ENCODE measurements at places on chromosomes 7 and 10. TPM values are rescaled to one million over a fixed set of nuclear protein-coding genes. Genes with fewer than 3 reads are reported as not detected.
A peak's percentile ranks its signal among the peaks of the same experiment; 100 is the strongest.

GRCh38 chr10:127990846-127991542 is 84.1 kb downstream of the PTPRE start:
- DNase-seq: peak; percentile 44

GRCh38 chr10:62699148-62699547 is 105.4 kb upstream of the ADO start:
- no peak for DNase-seq

DNA sequence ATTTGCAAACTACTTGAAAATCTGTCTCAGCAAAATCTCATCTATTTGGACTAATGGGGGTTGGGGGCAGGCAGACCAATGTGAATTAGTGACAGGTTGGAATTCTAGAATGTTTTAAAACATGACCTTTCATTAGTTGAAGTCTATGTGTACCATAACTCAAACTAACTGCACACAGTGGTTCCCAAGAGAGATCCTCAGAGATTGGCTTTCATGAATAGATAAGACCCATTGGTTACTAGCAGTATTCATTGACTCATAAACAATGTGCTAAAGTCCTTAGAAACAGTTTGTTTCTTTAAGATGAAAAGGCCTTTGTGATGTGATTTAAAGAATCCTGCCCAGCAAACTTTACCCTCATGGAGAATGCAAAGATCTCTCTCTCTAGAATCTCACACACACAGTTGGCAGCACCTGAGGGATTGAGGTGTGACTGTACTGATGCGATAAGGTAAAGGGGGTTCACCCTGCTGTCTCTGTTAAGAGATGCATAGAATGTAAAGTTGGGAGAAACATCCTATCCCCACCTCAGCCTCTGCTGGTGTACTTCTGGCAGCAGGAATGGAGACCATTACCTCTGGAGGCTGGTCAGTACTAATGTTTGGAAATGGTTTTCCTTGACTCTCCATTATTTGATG is 70.7 kb downstream of the ZNF92 start:
- no peak for DNase-seq

DNA sequence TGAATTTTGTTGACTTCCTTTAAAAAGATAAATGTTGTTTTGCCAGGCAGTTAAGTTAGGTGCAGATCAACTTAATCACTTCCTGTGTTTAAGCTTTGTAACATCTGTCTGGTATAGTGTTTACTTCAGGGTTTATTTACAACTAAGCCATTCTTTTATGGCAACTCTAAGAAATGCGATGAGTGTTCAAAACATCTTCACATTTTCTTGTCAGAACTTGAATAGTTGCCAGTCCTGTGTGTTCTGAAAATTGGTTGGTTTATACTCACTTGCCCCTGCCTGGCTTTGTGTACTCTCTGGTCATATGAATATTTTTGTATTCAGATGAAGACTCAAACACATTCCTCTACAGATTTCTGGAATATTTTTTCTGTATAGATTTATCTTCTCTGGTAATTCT is 327.2 kb downstream of the MDFIC start:
- DNase-seq: no peak

- DNase-seq: no peak
Observed at GRCh38 chr10:115772606-115773005, 500.4 kb downstream of the GFRA1 start.

DNA sequence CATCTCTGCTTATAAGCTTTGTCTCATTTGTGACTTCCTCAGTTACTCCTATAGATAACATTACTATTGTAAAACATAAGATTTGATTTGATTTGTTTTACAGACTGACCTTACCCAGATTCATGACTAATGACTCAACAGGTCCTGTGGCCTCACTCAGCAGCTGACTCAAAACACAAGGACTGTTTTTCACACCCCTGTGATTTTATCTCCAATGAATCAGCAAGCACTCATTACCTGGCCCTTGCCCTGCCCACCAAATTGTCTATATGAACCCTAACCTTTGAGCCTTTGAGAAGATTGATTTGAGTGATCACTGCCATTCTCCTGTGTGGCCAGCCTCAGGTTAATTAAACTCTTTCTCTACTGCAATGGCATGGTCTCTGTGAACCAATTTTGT is 1064.6 kb upstream of the LRRTM3 start:
- DNase-seq: no peak

DNA sequence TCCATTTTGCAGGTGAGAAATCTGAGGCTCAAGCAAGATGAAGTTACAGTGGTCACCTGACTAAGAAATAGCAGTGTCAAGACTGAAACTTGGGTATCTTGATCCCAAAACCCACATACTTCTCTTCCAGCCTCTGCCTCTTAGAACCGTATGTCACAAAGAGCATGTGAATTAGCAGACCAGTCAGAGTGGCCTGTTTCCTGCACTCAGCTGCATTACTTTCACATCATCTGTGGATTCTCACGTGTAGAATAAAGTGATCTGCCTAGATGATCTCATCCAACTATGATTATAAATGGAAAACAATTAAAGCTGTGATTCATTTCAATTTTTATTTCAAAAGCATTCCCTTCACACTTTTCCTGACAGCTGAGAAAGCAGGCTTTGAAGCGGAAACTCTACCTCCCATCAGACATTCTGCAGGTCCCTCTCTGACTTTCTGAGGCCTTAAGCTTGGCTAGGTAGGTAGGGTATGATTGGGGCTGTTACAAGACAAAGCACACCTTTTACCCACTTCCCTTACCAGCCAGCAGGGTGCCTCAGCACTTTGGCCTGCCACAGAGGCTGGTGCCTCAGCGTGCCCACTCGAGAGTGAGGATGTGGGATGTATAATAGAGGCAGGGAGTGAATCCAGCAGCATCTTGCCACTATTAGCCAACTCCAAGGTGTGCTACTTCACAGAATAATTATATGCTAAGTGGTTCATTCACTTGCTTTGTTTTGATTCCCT is 70.2 kb upstream of the PDE1C start:
- DNase-seq: no peak

DNA sequence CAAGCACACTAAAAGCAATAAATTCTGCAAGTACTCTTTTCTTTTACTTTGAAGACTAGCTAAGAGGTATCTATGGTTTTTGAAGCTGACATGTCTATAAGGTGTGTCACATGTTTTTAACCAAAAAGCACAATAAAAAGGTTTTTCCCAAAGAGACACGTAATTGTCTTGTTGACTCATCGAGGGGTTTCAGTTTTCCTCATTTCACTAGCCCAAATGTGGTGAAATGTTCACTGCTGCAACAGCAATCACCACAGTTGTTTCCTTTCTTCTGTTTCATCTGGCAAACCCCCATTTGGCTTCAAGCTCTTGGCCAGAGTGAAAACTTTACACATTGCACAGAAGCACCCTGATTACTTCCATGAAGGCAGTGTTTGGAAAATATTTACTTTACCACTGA is 3.8 kb upstream of the HOXA4 start:
- no peak for DNase-seq

DNA sequence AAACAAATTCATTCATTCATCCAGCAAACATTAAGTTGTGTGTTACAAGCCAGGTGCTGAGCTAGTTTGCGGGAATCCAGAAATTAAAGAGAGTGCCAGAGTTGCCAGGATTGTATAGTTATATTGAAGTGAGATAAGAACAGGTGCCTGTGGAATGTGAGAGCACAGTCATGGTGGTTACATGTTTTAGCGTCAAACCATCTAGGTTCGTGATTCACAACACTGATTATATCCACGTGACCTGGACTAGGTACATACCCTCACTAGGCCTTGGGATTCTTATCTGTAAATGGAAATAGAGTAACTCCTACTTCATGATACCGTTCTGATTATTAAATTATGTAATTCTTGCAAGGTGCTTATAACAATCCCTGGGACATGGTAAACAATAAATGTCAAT is 24.5 kb upstream of the CDK1 start:
- no peak for DNase-seq

DNA sequence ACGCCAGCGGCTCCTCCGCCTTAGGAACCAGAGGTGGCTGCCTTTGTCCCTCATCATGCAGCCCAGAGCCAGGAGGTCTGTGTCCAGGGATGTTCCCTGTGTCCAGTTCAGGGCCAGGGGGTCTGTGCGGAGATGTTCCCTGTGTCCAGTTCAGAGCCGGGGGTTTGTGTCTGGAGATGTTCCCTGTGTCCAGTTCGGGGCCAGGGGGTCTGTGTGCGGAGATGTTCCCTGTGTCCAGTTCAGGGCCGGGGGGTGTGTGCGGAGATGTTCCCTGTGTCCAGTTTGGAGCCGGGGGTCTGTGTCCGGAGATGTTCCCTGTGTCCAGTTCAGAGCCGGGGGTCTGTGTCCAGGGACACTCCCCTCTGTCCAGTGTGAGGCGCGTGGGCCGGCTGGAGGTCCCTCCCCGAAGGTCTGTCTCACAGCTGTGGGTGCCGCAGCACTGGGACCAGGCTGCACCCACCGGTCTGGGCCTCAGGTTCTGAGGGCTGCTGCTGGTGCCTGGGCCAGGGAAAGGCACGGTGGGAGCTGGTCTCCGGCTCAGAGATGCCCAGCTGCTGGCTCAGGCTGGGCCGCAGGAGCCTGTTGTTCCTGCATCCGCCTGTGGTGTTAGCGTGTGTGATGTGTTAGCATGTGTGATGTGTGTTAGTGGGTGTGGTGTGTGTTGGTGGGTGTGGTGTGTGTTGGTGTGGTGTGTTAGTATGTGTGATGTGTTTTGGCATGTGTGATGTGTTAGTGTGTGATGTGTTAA is 67.9 kb upstream of the CFAP46 start:
- peak; percentile 12 for DNase-seq

GRCh38 chr10:74153123-74153522 is 2.1 kb downstream of the ADK start:
- DNase-seq: no peak

DNA sequence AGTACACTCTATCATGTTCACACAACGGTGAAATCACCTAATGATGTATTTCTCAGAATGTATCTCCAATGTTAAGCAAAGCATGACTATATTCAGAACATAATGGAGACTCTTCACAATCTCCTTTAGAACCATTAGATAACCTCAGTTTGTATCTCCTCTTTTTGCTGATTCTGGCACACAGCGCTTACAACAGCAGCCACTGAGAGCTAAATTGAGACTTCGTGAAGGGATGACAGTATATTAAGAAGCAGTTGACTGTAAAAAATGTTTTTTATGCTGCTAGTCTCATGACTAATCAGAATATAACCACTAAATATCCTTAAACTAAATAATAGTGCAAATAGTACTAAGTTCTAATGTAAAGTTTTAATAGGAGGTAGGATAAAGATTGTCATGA is 46.9 kb downstream of the KMT2E start:
- no peak for DNase-seq

- no peak for DNase-seq
Observed at GRCh38 chr10:21445163-21445562, 80.3 kb downstream of the SKIDA1 start.

DNA sequence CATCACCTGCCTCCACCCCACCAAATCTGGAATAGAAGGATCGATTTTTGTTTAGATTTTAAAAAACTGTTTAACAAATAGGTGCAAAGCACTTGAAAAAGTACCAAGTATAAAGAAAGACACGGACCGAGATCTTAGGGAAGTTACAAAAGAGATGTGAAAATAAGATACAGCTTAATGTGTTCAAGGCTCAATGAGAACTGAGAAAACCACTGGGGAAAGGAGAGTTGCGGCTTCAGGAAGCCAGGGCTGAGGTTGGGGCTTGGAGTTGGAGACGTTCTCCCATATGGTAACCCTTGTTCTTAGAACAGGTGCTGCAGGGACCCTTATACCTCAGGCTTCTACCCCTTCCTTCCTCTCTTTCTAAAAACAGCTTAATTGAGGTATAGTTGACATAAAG is 140.2 kb downstream of the FANK1 start:
- no peak for DNase-seq

GRCh38 chr10:68578974-68579373 is 18.8 kb downstream of the TET1 start:
- no peak for DNase-seq

GRCh38 chr10:110404413-110404812 is 93.3 kb upstream of the DUSP5 start:
- DNase-seq: no peak

DNA sequence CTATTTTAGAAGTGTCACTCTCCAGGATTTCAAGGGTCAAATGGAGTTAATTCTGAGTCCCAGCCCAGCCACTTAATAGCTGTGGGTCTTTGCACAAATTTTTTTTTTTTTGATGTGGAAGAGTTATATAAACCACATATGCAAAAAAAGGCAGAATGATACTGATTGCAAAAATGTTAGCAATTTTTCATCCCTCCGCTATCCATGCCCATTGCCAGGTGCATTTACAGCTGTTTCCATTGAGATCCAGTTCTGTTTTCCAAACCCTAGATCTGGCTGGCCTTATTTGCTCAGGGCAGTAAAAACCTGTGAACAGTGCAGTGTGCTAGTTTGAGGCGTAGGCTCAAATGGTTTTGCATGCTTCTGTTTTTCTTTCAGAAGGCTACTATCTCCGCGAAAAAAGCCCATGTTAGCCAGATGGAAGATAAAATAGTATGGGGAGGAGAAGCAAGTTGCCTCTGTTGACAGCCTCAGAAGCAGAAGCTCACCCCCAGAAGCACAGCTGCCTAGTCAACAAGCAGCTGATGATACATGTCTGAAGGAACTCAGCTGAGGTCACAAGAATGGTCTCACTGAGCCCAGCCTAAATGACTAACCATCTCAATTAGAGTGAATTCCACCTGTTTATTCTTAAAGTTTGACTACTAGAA is 997 bp upstream of the ZNF138 start:
- no peak for DNase-seq

DNA sequence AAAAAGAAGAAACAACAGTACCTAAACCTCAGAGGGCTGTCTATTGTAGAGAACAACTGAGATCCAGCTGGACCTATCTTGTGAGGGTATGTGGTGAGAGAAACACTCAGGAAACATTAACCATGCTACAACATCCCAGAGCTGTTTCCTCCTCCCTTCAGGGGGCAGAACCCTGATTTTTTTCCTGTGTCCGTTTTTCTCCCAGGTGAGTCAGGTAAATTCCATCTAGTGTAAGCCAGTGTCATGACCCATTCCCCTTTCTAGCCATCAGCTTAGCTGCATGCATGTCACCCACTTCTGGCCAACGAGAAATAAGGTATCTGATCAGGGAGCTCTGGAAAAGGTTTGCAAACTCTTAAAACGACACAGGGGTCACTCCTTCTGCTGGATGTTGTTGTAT is 103.8 kb downstream of the DNMBP start:
- no peak for DNase-seq

TAS2R38 gene
- not detected for total RNA-seq

ZNF727 gene
- 2.6 TPM for total RNA-seq

NT5C3A gene
- 20.5 TPM for total RNA-seq

PHYH gene
- total RNA-seq: 174 TPM

SCART1 gene
- total RNA-seq: 0.39 TPM

IQUB gene
- total RNA-seq: 0.17 TPM

CCL26 gene
- total RNA-seq: 0.98 TPM

OR2A12 gene
- not detected for total RNA-seq

PITX3 gene
- 0.80 TPM for total RNA-seq

IKZF1 gene
- total RNA-seq: 1.7 TPM

Measured in heart right ventricle (tissue), 16 donors.